ENCODE measurements at places on chromosomes 16 and 17.

- no peak for DNase-seq
These were observed 201.2 kb downstream of the C16orf78 start for GRCh38 chr16:49574826-49575225.

- no peak for DNase-seq
These were observed 14.1 kb downstream of the C17orf58 start for GRCh38 chr17:67982034-67982640.

- DNase-seq, result no peak
These were observed 51.5 kb downstream of the GTF3C1 start for GRCh38 chr16:27498031-27498825.

DNA sequence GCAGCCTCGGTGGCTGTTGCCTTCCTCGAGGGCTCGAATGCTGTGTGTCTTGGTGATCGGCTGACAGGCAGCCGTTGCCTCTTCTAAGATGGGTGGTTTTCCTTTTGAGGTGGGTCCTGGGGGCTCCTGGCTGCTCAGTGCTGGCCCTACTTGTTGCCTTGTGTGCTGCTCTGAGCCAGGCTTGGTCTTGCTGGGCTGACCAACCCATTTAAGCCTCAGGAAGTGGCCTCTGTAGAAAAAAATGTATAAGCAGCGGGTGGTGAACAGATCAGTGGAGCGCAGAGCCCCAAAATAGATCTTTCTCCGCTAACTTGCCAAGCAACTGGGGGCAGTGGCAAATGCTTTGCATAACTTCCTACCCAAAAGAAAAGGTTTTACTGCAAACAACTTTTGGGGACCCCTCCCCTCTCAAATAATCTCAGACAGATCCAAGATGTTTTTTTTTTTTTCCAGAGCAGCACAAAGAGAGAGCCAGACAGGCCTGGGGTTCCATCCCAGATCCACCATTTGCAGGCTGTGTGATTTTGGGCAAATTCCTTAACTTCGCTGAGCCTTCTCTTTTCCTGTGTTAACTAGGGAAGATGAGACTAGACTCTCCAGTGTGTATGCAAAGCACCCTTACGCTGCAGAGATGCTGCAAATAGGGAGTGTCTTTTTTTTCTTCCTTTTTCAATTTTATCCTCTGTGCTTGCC, 42.5 kb downstream of the PLCG2 start:
- DNase-seq, result no peak

DNA sequence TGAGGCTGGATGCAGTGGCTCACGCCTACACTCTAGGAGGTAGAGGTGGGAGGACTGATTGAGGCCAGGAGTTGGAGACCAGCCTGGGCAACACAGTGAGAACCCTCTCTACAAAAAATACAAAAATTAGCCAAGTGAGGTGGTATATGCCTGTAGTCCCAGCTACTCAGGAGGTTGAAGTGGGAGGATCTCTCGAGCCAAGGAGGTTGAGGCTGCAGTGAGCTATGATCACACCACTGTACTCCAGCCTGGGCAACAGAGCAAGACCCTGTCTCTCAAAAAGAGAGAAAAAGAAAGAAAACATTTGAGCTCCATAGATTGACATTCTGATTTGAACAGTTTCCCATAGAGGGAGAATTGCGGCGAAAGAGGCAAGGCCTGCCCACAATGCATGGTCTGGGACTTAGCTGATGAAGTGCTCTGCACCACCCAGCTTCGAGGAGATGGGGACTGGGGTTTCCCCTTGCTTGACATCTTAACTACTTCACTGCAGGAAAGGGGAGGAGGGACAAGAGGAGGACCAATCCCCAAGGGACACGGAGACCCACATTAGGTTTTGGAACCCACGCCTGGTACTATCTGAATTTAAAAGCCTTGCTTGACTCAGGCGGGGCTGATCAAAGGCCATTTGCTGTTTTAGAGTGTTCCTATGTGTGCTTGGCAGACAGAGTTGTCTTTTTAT, 21.7 kb downstream of the MSI2 start:
- no peak for DNase-seq

DNA sequence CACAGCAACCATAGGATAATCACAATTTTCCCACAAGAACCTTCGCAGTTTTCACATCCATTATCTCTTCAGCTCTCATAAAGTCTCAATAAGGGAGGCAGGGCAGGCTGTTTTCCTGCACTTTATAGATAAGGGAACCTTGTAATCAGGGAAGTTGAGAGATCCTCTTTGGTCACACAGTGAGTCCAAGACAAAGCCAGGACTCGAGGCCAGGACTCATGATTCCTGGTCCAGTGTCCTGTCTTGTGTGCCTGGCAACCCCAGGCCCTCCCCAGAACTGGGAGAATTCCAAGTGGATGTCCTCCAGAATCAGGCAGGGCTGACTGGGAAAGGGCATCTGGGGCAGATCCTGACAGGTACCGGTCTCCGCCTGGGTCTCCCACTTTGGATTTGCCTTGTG, 23.1 kb upstream of the PHF12 start:
- DNase-seq, result no peak

DNA sequence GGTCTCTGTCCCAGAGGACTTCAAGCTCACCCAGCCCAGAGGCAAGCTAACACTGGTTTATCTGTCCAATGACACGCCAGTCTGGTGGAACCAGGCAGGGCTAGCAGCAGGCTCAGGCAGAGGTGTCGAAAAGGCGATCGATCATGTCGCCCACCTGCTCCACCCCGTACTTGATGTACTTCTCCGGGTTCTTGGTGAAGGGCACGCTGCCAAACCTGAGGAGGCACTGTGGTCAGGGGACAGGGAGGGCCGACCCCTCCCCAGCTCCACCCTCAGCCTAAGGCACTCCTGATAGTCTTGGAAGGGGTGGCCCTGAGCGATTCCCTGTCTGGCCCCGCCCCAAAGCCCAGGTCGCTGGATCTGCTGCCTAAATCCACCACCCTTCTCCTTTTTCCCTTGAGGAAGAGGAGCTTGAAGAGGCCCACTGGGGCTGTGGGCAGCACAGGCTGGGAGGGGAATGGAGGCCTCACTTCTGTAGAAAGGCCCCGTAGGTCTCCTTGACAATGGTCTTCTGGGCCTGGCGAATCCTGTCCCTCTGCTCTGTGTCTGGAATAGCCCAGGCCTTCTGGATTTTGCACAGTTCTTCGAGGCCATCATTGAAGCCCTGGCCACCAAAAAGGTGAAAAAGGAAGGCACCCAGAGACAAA, 4.7 kb downstream of the ZACN start:
- DNase-seq, result no peak

GRCh38 chr17:76515274-76515949, 14.2 kb upstream of the RHBDF2 start:
- DNase-seq, result peak; percentile 79

DNA sequence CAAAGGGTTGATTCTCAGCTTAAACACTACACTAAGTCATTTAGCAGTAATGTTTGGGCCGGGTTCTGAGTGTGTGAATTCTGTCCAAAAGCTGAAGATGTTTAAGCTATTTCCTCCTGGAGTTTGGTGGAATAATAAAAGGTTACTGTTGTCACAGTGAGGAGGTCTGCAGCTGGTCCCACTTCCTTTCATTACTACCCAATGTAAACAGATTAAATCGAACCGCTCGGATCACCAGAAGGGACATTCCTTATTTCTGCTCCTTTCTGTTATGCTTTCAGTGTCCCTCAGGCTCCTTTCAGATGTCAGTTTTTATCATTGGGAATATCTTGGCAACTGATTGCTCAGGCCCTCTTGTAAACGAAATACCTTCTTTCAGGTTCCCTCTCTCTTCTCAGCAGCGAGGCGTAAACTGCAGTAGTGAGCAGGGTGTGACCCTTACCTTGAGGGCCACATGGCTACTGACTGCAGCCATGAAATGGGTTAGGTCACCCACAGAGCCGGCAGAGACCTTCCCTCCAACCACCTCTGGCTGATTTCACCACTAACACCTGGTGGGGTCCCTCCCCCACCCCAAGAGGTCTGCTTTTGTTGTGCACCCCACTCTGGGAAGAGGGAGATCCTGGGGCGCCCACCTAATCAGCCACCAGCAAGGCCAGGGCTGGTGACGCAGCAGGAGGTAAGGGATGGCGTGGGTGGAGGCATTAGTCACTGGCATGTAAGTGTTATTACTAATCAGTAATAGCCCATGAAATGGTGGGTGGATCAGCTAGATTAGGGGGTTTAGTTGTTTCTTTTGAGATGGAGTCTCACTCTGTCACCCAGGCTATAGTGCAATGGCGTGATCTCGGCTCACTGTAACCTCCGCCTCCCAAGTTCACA, 117.6 kb downstream of the VPS53 start:
- no peak for DNase-seq

GRCh38 chr16:11973070-11973469, 3.5 kb upstream of the SNX29 start:
- DNase-seq, result no peak

DNA sequence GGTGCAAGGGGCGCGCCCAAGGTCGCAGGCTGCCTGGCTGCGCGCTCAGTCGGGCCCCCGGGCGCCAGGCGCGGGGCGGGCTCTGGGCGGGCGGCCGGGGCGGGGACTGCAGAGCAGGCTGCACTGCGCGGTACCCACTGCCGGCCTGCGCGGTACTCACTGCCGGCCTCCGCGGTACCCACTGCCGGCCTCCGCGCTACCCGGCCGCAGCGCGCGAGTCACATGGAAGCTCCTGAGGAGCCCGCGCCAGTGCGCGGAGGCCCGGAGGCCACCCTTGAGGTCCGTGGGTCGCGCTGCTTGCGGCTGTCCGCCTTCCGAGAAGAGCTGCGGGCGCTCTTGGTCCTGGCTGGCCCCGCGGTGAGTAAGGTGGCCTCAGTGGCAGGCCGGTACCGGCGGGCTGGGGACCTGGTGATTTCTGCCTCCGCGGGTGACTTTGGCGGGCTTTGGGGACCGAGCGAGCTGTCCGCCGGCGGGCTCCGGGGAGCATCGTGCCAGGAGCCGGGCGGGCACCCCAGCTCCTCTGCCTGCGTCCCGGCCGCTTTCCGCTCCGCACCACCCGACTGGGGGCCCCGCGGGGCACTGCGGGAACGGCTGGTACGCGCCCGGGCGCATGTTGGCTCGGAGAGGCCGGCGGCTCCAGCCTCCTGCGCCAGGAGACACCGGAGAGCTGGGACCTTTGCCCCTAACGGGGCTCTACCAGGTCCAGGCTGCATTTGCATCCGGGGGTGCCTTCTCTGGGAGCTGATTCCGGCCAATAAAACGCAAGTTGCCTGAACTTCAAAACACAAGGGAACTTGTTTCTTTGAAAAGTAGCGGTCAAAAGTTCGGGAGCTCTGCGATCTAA, at the start of gene SLC47A1:
Gene SLC47A1, plus strand, starts transcription at position 137 of the 844 bp plus-strand sequence. Its CDS starts 86 bp downstream, at position 223.
- no peak for DNase-seq

DNA sequence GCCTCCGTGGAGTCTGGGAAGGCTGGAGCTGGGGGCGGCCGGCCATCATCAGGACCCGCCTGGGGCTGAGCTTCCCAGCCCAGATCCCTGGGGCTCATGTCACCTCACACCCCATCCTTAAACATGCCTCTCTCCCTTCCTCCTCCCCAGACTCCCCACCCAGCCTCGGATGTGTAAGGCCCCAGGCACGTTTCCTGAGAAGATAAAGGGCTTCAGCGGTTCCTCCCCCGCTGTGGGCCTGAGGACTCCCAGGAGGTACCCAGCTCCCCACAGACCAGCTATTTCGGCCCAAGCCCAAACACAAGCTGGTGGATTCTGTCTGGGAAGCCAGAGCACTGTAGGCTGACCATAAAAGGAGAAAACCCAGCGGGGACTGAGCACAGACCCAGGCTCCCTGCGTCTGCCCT, 49.2 kb downstream of the MYH11 start:
- no peak for DNase-seq

DNA sequence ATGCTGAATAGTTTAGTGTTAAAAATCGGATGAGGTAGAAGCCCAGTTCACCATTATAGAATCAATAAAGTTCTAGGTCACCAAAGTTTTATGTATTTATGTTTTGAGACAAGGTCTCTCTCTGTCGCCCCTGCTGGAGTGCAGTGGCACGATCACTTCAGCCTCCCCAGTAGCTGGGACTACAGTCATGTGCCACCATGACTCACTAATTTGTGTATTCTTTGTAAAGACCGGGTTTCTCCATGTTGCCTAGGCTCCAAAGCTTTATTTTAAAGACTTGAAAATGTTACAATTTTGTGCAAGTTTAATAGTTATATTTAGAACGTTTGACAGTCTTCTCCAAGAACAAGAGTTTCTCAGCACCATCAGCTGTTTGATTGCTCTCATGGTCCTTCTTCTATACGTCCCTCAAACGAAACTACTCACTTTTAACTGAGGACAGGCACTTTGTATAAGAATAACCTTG, 32.1 kb downstream of the NDE1 start:
- DNase-seq, result peak; percentile 46

GRCh38 chr17:51427323-51427811, 167.0 kb downstream of the UTP18 start:
- no peak for DNase-seq

GRCh38 chr16:78962457-78962929, 638.0 kb downstream of the MAF start:
- no peak for DNase-seq

Measured in CD4-positive, alpha-beta T cell (primary cell).